Right ventricle myocardium superior (tissue), 1 donor: ENCODE measurements at places on chromosomes 16 and 17. TPM values are rescaled to one million over a fixed set of nuclear protein-coding genes. Genes with fewer than 3 reads are reported as not detected.
A peak's percentile ranks its signal among the peaks of the same experiment; 100 is the strongest.

DNA sequence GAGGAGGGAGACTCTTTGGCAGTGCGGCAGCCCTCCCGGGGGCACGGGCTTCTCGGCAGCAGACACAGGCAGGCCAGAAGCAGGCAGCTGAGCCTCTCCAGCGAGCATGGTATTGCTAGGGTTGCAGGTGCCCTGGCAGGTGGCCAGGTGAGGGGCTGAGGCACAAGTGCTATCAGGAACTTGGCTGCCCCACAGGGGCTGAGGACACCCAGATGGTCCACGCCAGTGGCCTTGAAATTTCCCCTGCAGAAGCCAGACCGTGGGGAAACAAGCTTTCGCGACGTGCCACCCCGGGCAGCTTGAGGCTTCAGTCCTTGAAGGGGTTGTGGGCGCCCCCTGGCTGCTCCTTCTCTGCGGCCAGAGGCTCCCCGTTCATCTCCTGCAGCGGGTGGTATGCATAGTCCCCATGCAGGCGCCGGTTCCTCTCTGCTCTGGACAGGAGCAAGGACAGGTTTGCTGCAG lies 8.5 kb downstream of the NAGPA start:
- peak; percentile 59 for DNase-seq

- no peak for DNase-seq
Observed at GRCh38 chr17:9883451-9883850, 21.6 kb downstream of the RCVRN start.

GRCh38 chr16:1800701-1801100 lies 7.2 kb upstream of the IGFALS start:
- DNase-seq: no peak

The HYDIN gene
- total RNA-seq: 0.89 TPM

GRCh38 chr16:87458424-87458915 lies 34.4 kb downstream of the ZCCHC14 start:
- no peak for DNase-seq

DNA sequence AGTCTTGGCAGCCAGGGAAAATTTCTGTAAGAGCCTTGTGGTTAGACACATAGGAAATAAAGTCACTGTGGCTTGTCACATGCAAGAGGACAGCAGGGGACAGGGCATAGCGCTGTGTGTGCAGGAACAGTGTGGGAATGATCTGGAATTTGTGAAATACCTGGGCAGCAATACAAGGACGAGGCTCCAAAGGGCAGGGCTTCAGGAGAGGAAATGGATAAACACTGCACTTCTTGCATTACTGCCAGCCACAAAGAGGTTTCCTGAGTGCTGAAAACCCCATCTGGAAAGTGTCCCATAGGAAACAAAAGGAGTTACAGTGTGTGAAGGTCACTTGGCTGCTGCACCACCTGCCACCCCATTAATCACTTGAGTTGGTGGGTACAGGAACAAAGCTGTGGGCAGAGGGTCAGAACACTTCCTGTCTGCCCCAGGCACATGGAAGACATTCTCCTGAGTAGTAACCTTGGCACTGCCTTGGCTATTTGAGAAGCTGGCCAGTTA lies 12.1 kb upstream of the HP start:
- DNase-seq: no peak

GRCh38 chr16:19583665-19584300 lies 28.3 kb downstream of the VPS35L start:
- DNase-seq: no peak

DNA sequence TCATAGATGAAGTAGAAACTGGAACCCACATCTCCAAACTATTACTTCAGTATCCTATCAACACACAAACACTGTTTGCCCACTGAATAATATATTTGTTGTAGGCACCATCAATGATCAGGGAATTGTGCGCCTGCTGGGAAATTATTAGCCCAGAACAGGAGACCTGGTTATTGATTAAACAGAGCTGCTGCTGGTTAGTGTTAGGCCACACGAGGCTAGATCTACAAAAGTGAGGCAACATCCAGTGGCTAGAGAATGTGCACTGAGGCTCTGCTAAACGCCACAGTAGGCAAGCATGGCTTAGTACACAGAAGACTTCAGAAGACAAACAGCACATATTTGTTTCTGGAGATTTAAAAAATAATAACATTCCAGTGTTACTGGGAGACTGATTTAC lies 11.0 kb downstream of the ABHD15 start:
- DNase-seq: no peak

DNA sequence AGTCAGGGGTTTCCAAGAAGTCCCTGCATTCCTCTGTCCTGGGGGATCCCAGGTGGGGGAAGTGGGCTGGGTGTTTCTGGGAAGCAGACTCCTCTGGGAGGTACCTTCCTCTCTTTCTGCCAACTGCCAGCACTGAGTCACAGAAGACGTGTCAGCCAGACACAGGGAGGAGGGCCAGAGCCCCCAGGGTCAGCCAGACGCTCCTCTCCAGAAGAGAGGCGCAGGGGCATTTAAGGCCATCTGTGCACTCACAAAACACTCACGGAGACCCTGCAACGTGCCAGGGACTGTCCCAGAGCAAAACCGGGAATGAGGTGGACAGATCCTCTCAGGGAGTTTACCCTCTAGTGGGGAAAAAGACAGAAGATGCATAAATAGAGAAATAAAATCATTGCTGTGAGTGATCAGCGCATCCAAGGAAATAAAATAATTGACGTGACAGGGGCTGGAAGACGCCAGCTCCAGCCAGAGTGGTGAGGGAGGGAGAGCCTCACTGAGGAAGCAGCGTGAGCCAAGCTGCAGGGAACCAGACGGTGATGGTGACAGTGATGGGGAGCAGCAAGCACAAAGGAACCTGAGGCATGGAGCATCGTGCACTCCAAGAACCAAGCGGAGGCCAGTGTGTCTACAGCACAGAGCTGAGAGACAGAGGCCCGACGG lies 105.4 kb downstream of the ZNF423 start:
- DNase-seq: no peak

The KRT24 gene
- total RNA-seq: not detected

DNA sequence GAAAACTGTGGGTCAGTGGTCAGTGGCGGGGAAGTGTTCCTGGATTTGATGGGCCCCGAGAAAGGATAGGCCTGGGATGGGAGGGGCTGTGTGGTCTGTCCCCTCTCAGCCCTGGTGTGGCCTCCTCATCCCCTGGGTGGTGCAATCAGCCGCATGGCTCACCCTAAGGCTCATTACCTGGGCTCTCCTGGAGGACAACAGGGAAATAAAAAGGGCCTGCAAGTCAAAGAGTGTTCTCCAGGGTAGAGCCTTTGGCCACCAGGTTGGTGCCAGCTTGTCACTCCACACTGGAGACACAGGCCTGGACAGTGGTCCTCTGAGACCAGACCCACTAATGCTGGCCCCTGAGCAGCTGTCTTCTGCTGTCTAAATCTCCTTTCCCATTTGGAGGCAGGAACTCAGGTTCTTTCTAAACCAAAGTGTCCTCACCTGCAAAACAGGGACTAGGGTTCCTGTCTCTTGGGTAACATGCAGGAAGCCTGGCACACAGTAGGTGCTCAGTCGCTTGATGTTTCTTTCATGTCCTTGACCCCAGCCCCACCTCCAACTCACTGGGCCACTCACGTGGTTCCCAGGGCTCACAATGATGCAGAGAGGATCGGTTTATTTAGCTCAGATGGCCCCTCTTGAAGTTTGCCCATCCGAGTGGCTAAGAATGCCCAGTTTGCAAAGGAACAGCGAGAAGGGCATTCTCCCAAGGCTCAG lies 2.4 kb downstream of the NDRG4 start:
- DNase-seq: no peak

- DNase-seq: peak; percentile 67
Observed at GRCh38 chr17:29140631-29141513, 39.3 kb downstream of the MYO18A start.

- no peak for DNase-seq
Observed at GRCh38 chr17:29674281-29674680, 51.6 kb upstream of the CORO6 start.

- no peak for DNase-seq
Observed at GRCh38 chr17:53470626-53471025, 352.1 kb upstream of the KIF2B start.

DNA sequence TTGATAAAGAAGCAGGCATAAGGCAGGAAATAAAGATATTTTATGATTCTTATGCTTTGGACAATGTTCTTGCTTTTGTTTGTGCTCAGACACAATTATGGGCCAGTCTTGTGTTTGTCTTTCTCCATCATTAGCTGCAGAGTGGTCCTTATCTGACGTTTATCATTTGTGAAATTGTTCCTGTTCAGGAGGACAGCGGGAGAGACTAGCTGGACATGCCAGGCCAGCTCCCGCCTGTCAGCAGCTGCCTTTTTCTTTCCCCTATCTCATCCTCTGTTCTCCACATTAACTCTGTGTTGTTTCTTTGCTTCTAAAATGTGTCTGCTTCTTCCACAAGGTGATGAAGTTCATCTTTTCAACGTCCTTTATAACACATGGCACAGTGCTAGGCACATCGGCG lies 333.5 kb downstream of the NPIPA8 start:
- DNase-seq: no peak

- no peak for DNase-seq
Observed at GRCh38 chr17:35192708-35193107, 1.5 kb downstream of the SLC35G3 start.

GRCh38 chr16:15857724-15858560 lies 1.1 kb upstream of the MYH11 start:
- DNase-seq: peak; percentile 61

- no peak for DNase-seq
Observed at GRCh38 chr17:17659340-17659739, 21.9 kb upstream of the RAI1 start.

The AURKB gene
- 0.56 TPM for total RNA-seq

DNA sequence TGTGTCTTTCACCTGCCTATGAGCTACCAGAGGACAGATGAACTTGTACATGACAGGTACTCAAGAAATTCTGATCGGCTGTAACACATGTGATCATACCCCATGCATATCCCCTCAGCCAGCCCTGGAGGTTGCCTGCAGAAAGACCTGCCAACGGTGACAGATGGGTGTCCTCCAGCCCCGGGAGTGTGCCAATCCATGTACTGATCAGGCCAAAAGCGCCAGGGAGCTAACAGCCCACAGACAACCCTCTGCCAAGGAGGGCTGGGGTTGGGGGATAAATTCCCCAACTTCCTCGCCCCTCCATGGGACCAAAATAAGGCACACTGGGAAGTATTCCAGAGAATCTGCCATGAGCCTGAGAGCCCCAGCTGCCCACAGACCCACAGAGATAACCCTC lies 189.4 kb downstream of the CCT6B start:
- DNase-seq: no peak

DNA sequence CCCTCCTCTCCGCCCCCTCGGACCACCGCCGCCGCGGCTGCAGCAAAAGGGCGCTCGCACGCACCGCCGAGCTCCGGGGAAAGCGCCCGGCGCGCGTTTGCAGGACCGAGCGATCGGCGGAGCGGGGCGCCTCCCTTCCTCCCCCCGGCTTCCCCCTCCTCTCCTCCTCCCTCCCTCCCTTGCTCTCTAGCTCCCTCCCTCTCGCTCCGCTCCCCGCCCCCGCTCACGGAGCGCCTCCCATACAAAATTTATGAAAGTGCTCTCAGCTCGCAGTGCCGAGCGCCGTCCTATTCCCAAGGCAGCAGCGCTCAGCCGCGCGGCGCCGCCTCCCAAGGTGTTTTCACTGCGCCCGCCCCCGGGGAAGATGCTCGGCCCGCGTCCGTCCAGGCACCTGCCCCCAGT lies at the start of gene RTN4RL1:
Gene RTN4RL1 (minus strand): TSS at position 115 of the 402 bp plus-strand sequence. CDS start 469 bp downstream, outside the sequence.
- DNase-seq: peak; percentile 86

DNA sequence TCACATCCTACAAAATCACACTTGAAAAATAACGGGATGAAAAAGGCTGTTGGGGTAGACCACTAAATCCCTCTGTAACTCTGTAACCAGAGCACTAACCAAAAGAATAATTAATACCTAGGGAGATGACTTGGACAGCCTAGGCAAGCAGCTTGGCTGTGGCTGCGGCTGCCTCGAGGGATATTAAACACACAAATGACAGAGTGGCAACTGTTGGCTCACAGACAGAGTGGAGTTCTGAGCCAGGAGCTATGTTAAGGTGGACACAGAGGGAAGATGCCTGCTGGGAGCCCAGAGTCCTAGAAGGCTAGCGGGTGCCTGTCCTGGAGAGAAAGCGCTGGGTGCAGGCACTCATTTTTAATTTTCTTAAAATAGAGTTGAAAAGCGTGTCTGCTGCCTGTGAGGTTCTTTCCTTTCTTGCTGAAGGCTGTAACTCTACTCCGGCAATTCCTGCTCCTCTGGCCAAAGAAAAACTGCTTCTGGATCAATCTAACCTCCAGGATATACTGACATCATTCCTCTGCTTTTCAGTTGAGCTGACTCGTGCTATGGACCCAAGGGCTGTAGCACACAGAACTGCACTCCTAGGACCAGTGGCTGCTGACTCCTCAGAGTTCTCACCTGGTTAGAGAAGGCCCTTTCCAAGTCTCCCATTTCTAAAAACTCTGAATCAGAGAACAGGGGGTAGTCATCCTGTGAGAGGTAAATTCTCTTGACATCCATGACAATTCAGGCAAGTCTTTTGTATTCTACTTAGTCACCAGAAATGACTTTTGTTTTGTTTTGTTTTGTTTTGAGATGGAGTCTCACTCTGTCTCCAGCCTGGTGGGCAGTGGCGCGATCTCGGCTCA lies 147.9 kb downstream of the STX8 start:
- DNase-seq: peak; percentile 56

GRCh38 chr17:9360677-9361081 lies 214.9 kb downstream of the STX8 start:
- no peak for DNase-seq

DNA sequence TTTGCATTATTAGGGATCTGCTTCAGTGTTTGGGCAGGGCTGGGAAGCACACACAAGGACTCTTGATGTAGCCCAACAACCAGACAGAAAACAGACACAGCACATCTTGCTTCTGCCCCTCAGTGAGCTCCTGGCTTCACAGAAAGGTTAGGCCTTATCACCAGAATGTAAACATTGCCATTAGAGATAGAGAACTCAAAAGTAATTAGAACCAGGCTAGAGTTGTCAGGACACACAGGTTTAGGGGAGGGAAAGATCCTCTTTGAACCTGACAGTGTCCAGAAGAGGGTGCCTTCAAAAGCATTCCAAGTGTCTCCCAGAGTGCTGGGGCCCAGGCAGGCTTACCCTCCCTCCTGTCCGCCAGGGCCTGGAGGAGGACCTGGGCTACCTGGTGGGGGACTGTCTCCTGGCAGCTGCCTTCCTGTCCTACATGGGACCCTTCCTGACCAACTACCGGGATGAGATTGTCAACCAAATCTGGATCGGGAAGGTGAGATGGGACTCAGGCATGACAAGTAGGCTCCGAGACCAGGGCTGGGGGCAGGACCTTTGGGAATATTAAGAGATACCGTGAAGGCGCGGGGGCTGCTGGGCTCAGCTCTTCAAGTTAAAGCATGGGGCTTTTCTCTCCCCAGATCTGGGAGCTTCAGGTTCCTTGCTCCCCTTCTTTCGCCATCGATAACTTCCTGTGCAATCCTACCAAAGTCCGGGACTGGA lies 16.9 kb upstream of the KDM6B start:
- DNase-seq: no peak

The P2RX1 gene
- 0.08 TPM for total RNA-seq

The SSTR5 gene
- total RNA-seq: 20.8 TPM

- no peak for DNase-seq
Observed at GRCh38 chr17:50361561-50362480, 11.2 kb downstream of the MRPL27 start.

GRCh38 chr16:57299719-57300386 lies 15.4 kb upstream of the PLLP start:
- peak; percentile 91 for DNase-seq

The DNAI2 gene
- not detected for total RNA-seq

GRCh38 chr16:57172721-57173290 lies 13.0 kb downstream of the PSME3IP1 start:
- DNase-seq: no peak
